ENCODE measurements at places on chromosomes 1 and 21.

DNA sequence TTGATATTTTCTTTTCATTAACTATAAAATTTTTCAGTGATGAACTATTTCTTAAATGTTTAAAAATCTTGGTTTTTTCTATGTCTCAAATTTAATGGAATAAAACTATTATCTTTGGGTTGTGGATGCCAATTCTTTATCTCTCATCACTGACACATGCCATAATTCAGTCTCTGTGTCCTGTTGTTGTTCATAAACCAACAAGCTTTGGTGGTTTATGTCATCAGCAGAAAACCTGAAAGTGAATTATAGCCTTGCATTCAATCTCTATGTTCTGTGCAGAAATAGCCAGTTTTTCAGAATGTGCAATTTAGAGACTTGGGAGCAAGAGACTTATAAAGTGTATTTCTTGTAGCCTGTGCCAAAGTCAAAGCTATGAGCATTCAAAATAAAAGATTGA is 462.6 kb upstream of the ADGRL4 start:
- no peak for DNase-seq

DNA sequence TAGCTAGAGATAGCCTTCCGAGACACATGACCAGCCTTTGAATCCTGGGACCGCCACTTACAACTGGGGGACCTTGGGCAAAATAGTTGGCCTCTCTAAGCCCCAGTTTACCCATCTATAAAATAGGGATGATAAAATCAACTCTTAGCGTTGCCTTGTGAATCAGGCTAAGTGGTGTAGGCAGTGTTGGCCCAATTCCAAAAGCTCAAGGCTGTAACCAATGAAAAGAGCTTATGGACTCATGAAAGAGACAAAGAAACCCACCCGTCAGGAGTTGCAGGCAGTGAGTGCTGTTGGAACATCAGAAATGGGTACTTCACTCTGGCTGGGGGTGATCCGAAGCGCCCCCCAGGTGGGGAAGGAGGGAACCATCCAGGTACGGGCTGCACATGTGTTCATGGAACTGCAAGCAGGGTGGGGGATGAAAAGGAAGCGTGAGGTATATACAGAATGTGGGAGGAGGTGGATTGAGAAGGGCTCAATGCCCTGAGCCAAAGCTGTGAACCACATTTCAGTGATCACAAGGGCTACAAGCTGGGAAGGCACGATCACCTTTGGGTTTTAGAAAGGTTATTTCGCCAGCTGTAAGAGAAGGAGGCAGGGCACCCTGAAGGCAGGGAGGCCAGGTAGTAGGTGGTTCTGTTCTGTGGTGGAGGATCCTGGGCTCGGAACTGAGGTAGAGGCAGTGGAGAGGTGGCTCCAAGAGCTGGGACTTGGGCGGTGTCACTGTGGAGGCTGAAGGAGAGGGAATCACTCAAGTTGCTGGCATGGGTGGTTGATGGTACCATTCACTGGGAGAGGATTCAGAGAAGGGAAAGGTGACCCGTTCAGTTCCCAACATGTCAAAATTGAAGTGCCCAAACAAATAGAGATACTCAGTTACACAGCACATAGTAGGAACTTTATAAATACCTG is 11.4 kb upstream of the KIAA1614 start:
- peak; percentile 39 for DNase-seq

DNA sequence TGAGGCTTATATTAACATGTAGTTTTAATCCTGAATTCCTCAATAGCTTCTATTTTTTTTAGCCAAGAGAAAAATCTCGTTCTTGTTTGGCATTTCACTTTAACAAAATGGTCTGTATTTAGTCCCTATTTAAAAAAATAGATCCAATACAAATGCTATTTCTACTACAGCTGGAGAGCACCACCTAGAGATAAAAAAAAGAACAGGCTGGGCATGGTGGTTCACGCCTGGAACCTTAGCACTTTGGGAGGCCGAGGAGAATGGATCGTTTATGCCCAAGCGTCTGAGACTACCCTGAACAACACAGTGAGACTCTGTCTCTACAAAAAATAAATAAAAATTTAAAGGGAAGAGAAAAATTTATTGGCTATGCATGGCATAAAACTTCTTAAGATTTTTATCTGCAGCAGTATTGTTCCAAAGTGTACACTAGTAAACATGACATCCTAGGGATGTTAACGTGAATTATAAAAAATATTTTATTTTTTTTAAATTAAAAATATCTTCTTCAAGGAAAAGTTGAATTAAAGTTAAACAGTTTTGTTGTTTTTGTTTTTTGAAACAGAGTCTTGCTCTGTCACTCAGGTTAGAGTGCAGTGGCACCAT is 4.4 kb downstream of the ST7L start:
- DNase-seq = no peak

DNA sequence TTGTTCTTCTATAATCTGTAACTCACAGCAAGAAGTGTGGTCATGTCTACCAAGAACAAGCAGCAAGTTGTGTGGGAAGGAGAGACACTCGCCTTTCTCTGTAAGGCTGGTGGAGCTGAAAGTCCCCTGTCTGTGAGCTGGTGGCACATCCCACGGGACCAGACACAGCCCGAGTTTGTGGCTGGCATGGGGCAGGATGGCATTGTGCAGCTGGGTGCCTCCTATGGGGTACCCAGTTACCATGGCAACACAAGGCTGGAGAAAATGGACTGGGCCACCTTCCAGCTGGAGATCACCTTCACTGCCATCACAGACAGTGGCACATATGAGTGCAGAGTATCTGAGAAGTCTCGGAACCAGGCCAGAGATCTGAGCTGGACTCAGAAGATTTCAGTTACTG is 15.5 kb downstream of the CD101 start:
- no peak for DNase-seq

DNA sequence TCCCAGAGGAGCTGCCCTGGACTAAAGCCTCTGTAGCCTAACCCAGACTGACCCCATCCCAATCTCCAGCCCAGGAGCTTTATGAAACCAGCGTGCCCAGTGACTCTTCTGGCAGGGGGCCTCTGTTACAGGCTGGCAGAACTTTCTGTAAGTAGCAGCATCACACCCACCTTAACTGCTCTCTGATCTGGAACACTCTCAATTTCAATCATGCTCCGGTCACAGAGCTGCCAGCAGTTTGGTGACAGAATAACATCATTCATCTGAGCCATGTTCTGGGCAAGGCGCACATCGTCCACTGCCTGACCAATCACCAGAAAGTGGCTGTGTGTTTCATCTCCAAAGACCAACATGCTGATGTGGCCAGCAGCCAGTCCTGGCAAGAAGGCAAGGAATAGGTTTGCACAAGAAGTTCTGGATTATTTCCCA is 14.7 kb downstream of the ADCY10 start:
- DNase-seq = no peak

DNA sequence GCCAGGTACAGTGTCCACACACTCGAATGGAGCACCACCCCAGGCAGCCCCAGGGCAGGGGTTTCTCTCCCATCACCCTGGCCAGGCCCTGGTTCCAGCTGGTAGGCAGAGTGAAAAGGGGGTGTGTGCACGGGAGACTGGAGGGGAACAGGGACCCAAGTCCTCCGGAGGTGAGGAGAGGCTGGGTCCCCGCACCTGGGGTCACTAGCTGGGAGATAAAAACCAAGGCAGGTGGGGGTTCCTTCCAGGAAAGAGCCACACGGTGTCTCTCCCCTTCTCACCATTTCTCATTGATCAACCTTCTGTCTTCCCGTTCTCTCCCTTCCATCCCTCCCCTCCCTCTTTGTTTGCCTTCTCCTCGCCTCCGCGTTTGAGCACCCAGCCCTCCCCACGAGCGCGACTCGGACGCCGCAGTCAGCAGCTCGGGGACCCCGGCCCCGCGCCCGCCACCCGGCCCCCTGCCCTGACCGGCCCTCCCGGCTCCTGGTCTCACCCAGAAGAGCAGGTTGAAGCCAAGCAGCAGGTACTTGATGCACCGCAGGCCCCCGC is 358 bp downstream of the TSPAN2 start:
- no peak for DNase-seq
